ENCODE measurements at places on chromosomes 7 and 10.

DNA sequence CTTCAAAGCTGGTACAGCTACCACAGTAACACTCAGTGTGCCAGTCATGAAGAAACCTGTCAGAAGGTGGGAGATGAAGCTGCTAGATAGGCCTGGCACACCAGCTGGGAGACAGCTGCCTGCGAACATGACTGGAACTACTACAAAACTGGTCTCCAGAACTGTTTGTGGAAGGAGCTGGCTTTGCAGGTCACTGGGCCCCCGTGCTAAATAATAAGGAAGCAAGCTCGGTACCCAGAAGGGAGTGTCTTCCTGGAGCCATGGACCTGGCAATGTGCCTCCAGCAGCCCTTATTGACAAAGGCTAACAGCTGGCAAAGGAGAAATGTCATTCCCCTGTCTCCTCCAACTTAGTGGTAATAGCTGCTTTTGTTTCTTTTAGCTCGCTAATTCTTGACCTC lies 1217.6 kb upstream of the LRRN3 start:
- DNase-seq, result no peak

- no peak for DNase-seq
Observed at GRCh38 chr7:115728518-115728917, 302.0 kb downstream of the TFEC start.

GRCh38 chr10:29064680-29065079 lies 224.2 kb upstream of the LYZL1 start:
- DNase-seq, result no peak

- no peak for DNase-seq
Observed at GRCh38 chr10:93369588-93370164, 112.5 kb downstream of the MYOF start.

- DNase-seq, result no peak
Observed at GRCh38 chr10:30602747-30603146, 26.8 kb downstream of the LYZL2 start.

DNA sequence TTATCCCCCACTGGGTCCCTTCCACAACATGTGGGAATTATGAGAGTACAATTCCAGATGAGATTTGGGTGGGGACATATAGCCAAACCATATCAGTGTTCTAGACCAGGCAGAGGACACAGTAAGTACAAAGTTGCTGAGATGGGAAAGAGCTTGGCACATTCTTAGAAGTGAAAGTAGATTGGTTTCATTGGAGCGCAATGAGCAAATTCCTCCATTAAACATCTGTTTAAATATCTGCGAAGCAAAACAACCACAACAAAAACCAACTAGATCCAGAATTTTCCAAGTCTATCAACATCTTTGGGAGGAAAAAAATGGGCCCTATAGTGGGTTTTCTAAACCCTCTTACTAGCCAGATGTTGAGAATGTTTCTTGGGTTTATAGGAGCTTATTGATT lies 80.0 kb upstream of the STEAP1B start:
- DNase-seq, result no peak

DNA sequence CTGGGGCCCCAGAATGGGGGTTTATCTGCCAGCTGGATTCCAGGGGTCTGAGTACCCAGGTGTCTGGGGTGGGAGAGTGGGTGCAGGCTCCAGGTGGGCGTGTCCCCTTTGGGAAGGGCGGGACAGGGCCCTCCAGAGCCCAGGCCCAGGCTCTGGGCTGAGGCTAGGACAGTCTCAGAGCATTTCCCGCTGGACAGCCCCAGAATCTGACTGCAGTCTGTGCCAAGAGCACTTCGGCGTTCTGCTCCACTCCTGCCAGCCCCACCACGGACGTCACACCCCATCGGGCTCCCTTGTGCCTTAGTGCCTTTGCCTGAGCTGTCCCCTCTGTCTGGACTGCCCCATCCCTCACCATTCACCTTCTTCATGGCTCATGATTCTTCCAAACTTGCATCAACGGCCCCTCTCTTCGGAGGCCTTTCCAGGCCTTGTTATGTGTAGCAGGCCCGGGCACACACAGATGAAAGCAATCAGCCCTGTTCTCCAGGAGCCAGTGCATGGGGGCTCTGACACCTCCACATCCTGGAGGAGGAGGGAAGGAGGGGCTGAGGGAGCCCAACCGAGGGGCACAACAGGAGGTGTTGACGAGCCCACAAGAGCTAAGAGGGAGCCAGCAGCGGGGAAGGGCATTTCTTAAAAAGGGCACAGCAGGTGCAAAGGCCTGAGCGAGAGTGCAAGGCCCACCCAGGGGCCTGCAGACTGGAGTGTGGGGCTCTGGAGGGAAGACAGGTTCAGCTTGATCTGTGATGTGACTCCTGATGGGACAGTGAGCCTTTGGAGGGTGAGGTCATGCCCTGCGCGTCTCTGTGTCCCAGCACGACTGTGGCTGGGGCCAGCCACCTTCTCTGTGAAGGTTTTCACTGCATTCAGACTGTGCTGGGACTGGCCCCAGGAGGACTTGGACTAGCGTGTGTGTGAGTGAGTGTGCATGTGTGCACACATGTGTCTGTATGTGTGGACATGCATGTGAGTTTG lies 41.7 kb downstream of the GTF2IRD1 start:
- DNase-seq, result no peak

DNA sequence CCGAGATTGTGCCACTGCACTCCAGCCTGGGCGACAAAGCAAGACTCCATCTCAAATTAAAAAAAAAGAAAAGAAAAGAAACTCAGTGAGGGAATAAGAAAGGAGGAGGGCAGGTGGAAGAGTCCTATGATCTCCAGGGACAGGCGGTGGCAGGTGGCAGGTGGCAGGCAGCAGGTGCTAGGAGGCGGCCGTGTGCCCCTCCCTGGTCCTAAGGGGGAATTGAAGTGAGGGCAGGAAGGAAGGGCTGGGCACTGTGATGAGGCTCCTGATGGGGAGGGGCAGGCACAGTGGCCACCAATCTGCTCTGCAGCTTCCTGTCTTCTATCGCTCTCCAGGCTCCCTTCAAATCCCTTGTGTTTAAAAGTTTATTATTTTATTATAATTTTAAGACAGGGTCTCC lies 41.2 kb upstream of the UBE3C start:
- no peak for DNase-seq

- no peak for DNase-seq
Observed at GRCh38 chr10:32605787-32606186, 159.8 kb downstream of the CCDC7 start.

- no peak for DNase-seq
Observed at GRCh38 chr7:137539111-137539715, 195.7 kb upstream of the PTN start.

GRCh38 chr10:89744026-89744425 lies 42.6 kb downstream of the KIF20B start:
- no peak for DNase-seq

- peak; percentile 78 for DNase-seq
Observed at GRCh38 chr10:28393956-28394568, 91.2 kb upstream of the MPP7 start.

- DNase-seq, result no peak
Observed at GRCh38 chr10:122021379-122021778, 32.4 kb downstream of the TACC2 start.

GRCh38 chr10:102113956-102114857 lies 6.0 kb downstream of the LDB1 start:
- DNase-seq, result no peak

- DNase-seq, result no peak
Observed at GRCh38 chr10:63481815-63482421, 16.1 kb upstream of the JMJD1C start.

DNA sequence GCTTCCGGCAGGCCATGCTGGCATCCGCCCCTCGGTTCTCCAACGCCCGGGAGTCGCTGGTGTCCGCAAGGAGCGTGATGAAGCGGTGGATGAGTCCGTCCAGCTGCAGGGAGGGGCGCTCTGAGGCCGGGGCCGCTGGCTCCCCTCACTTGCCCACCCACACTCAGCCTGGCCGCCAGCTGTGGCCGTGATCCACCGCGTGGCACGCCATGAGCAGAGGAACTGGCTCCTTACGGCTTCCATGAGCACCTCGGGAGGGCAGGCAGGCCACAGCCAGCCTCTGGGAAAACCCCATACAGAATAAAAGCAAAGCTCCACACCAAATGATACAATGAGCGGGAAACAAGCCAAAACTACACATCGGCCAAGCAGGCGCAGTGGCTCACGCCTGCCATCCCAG lies 15.5 kb upstream of the MICALL2 start:
- DNase-seq, result no peak

DNA sequence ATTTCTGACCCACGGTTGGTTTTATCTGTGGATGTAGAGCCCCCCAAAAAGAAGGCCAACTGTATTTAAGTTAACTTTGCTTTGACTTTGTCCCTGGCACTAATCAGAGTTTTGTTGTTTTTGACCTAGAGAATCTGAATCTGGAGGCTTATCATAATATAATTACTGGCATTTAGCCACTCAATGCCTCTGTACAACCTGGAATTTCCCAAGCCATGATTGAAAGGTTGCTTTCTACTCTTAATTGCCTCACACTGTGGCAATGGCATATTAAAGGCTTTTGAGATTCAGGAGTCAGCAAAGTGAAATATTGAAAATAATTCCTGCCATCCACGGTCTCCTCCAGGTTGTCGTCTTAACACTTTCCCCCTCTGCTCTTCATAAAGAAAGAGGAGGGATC lies 205.2 kb upstream of the GHITM start:
- no peak for DNase-seq

DNA sequence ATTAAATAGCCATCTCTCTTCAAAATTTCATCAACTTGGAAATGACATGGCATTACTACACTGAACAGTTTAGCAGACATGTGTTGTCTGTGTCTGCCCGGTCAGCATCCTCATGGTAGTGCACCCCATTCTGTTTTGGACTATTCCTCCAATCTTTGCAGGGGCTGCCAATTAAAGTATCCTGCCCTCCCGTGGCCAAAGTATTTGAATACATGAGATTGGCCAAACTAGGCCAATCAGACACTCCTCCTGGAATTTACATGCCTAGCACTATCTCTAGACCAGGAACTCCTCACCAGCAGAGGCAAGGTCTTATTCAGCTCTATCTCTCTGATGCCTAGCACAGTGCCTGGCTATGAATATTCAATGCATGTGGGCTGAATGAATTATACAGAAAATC lies 4.4 kb downstream of the SHTN1 start:
- no peak for DNase-seq

DNA sequence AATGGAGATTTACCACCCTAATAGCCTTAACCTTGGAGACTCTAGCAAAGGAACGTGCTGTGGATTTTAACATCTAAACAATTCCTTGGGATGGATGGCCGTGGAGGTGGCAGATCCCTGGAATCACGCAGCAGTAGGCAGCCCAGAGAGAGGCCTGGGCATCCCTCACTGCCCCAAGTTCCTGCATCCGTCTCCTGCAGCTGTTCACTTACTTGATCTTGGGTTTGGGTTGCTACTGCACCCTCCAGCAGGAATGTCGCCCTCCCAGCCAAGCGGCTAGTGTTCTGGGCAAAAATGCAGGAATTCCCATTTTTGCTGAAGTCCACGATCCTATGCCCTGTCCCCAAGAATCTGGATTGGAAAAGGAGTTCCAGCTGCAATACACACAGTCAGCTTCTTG lies 166.7 kb upstream of the SH2B2 start:
- DNase-seq, result no peak

GRCh38 chr10:63166742-63167258 lies 33.7 kb downstream of the NRBF2 start:
- no peak for DNase-seq
